ENCODE measurements at places on chromosomes 5 and 9.

DNA sequence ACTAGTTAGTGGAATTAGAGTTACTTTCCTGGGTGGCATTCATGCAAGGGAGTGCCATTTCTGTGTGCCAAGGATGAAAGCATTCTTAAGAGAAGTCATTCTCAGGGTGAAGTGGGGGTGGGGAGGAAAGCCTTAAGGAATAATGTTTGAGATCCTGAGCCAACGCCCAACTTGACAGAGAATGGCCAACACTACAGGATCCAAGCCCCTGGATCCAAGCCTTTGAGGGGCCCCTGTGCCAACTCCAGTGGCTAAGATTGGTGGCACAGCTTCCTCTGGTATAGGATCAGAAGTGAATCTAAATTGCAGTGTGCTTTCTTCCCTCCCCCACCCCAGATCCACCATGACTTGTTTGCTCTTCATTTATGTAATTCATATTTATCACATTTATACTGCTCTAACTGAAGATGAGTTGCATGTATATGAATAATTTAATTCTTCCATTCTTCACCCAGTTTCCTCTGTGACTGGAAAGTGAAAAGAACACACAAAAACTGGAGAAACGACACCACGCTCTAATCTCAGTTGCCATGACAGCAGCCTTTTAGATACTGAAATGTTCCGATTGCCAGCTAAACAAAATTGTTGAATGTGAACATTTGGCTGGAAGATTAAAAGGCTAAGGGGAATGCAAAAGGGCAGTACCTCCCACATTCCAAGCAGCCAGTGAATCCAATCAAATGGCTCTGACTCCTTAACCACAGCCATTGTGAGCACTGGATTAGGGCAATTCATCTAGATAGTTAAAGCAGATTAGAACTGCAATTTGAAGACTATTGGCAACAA lies 4.5 kb downstream of the ZNF608 start:
- peak; percentile 95 for DNase-seq

DNA sequence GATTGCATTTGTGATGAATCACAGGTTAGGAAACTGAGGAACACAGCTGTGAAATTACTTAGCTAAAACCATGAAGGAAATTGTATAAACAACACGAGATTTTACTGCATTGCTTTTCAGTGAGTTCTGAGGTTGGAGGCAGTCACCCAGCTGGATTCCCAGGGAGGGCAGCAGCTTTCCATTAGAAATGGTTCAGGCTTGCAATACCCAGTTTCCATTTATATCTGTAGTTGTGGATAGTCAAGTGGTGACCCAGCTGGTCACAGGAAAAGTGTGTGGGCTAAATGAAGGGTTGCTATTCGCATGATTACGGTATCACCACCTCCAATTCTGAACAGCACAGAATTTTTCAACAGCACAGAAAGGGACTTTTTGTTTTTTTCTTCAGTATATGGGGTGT lies 34.3 kb upstream of the SPATA31D4 start:
- DNase-seq: peak; percentile 30

DNA sequence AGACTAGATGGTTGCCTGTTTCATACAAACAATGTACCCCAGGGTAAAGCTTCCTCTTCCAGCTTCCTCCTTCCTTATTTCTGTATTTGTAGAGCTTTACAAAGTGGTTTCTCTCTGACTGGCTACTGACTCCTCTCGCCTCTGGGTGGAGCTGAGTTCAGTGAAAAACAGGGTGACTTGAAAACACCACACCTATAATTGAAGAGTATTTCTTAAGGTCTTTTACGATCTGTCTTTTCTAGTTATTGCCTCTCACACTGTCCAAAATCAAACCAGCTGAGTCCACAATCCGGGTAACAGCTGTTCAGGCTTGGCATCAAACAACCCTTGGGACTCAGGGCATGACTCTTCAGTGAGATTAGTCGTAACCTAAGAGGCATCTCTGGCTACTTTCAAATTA lies 200.4 kb downstream of the ARRDC3 start:
- DNase-seq: peak; percentile 40

GRCh38 chr5:147400881-147401280 lies 109.0 kb downstream of the DPYSL3 start:
- peak; percentile 31 for DNase-seq

GRCh38 chr5:39283231-39283818 lies 64.0 kb upstream of the FYB1 start:
- DNase-seq: peak; percentile 72

DNA sequence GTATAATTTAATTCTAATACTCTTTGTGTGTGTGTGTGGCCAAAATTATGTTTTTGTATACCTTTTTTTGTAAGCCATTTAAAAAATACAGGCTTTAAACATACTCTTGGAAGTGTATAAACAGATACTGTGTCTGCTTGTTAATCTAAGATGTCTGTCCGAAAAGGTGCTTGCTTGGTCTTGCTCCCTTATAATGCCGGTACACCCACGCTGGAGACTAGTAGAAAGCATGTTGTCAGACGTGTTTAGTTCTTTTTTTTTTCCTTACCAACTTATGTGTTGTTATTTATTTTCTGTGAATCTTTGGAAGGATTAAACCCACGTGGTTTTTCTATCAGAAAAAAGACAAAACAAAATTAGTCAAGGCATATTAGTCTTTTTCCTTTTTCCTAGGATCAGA lies 9.5 kb downstream of the GAPVD1 start:
- DNase-seq: no peak

- peak; percentile 10 for DNase-seq
Observed at GRCh38 chr5:77709993-77710685, 66.0 kb downstream of the TBCA start.

DNA sequence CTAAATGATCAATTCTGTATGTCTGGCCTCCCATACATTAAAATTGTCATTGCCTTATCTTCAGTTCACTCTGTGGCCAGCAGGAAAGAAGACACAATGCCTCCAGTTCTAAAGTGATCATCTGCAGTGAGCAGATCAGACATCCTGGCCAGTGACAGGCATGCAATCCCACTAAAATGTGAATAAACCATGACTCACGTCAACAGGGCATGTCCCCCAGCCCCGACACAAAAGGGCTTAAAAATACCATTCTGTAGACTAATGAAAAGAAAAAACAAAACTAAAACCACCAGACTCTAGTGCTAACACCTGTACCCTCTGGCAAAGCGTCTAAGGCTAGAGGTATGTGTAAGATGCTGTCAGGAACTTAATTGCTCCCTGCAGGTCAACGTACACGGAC lies 38.5 kb downstream of the DDX31 start:
- DNase-seq: peak; percentile 63

GRCh38 chr9:71302776-71303175 lies 181.4 kb upstream of the TRPM3 start:
- DNase-seq: no peak

- no peak for DNase-seq
Observed at GRCh38 chr9:13587571-13587970, 308.1 kb upstream of the MPDZ start.

DNA sequence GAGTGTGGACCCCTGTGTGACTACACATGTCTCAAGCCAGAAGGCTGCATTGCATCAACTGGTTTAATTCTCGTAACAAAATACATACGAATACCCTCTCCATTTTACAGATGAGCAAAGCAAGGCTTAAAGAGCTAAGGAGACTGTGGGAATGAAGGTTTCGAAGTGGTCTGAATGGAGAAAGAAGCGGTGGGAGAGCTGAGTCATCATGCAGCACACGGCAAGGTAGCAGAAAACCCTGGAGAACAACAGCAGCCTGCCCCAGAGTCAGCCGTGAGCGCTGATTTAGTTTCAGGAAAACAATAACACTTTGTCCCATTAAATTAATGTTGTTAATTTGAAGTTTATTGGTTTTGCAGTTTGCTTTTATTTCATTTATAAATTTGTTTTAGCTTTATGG lies 223.8 kb downstream of the HSPA4 start:
- no peak for DNase-seq

DNA sequence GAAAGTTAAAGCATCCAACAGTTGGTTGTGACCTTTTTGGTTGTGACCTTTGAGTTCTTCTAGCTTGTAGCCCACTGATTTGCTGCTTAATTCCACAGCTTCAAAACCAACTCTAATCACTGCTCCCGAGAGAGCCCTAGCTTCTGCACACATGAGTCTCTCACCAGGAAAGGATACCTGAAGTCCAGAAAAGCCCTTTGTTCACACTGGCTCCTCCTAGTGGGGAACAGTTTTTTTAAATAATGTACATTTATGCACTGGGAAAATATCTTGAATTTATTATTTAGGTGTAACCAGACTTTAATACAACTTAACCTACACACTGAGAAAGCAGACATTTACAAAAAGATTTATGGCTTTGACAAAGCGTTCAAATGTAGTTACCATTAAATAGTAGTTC lies 120.2 kb upstream of the CCDC152 start:
- DNase-seq: no peak

- no peak for DNase-seq
Observed at GRCh38 chr9:10055886-10056395, 556.9 kb downstream of the PTPRD start.

DNA sequence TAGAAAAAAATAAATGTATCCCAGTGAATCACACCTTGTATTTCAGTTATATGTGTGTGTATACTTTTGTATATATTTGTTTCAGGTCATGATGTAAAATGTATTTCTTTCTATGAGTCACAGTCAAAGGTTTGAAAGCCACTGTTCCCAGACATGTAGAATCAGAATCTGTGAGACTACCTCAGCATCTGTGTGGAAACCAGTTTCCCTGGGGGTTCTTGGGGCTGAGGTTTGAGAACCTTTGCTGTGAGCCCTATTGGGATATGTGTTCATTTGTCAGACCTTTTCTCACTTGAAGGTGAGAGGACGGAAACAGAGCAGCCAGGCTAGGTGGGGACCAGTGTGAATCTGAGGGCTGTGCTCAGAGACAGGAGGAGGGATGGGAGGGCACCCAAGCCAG lies 78.7 kb upstream of the SAP30L start:
- peak; percentile 85 for DNase-seq

DNA sequence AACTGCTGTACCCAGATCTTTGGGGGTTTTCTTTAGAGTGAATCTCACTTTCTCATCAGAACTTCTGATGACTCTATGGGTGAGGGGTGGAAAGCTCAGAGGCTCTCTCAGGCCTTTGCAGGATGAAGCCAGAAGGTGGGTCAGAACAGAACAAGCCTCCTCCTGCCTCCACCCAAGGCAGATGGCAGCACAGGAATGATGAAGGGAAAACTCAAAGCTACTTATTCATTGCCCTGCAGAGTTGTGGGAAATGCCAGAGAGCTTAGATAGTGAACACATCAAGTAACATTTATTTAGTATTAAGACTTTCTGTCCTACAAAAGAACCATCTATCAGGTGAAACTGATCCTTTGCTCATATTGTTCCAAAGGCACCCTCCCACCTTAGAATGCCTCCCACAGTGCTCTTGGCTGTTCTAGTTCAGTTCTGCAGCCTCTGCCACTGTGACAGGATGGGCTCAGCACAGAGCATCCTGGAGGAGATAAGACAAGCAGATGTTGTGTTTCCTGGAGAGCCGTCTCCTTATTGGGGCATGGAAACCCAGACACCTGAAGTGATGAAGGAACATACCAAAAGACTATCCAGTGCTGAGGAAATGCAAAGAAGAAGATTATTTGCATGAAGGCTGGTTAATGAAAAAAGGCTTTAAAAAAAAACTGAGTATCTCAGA lies 146.6 kb downstream of the ADAMTS12 start:
- peak; percentile 42 for DNase-seq

- DNase-seq: peak; percentile 62
Observed at GRCh38 chr9:100394816-100395215, 32.1 kb upstream of the MSANTD3 start.

Data from iris pigment epithelial cell (primary cell).